ENCODE measurements at places on chromosomes 6 and 20.

DNA sequence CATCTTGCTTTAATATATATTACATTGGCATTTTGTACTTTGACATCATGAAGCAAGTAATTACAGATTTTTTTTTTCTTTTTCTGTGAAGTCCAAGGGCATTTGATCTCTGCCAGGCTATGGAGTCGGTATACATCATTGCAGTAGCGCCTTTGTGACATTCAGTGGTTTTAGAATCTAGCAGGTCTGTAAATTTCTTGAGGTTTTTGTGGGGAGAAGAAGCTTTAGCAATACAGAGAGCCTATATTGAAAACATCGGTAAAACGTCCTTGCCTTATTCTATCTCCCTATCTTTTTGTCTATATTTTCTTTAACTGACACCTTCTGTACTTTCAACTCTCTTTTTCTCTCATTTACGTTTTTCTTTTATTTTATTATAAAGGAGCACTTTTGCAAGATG lies 47.2 kb downstream of the DUSP22 start:
- DNase-seq, result no peak

DNA sequence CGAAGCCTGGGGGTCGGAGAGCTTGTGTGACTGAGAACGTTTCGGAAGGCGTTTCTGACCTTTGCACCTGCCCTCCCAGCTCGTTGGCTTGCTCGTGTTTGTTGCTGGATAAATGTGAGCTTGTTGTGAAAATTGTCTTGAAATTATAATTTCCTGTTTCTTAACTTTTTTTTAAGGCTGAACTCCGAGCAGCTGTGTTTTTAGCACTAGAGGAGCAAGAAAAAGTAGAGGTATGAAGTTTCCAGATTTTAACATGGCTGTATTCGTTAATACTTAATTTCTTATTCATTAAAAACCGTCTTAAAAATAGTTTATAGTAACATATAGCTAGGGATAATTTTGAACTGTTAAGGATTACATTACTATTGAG lies 672 bp downstream of the CEP43 start:
- no peak for DNase-seq

DNA sequence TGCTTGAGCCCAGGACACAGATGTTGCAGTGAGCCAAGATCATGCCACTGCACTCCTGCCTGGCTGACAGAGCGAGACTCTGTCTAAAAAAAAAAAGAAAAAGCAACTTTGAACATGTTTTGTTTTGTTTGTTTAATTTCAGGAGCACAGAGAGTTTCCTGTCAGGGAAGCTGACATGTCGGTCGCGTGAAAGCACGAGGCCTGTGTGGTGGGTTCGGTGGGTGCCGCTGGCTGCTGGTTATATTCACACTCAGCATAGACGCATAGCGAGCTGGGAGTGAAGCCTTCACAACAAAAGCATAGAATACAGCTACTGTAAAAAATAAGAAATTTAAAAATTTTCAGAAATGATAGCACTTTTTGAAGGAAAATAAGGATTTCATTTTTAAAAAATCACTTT lies 14.5 kb downstream of the MTG2 start:
- DNase-seq, result no peak

DNA sequence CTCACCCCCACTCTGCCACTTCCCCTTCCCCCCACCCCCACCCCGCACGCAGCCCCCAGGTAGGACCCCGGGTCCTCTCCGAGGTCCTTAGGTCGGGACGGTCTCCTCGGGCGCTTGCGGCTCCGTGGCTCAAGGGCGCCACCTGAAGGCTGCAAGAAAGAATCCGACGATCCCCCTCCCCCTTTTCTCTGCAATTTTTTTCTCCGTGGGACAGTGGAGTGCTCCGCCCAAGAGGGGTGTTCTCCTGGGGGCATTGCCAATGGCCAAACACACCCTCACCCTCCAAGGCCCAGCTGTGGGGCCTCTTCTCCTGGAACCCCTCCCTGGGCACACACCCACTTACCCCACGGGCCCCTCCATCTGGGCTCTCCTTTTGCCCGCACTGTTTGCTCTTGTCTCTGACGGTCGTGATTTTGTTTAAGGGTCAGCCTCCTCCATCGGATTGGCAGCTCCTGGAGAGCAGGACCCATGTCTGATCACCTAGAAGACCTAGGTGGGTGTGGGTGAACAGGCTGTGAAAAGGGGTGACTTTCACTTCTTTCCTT lies 1.1 kb upstream of the TMEM74B start:
- DNase-seq, result no peak

GRCh38 chr6:52407467-52407866 lies 12.7 kb upstream of the EFHC1 start:
- no peak for DNase-seq

DNA sequence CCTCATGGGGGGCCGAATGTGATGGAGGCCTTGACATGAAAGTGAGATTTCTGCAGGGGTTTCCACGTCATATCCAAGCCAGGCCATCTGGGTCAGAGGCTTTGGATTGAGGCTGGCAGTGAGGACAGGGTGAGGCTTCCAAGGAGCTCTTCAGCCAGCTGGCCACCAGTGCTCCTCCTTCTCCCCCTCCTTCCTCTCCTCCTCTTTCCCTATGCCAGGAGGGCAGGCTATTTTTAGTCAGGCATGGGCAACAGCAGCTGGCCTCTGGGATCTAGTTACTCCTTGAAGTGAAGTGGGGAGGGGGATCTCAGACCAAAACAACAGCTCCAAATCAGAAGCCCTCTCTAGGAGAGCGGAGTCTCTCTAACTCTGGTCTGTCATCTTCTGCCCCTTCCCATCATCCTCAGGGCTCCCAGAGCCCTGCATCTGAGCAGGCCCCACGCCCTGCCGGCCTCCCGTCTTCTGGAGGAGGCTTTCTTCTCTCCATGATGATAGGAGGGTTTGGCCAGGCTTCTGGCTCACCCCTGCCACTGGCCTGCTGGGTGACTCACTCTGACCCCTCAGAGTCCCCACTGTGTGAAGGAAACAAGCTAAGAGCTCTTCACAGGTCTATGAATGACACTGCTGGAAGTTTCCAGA lies 612 bp downstream of the TNNC2 start:
- DNase-seq, result no peak

GRCh38 chr20:34736106-34736735 lies 32.1 kb downstream of the TP53INP2 start:
- DNase-seq, result no peak

- no peak for DNase-seq
These were observed 129.5 kb upstream of the ARG1 start for GRCh38 chr6:131443514-131443913.

DNA sequence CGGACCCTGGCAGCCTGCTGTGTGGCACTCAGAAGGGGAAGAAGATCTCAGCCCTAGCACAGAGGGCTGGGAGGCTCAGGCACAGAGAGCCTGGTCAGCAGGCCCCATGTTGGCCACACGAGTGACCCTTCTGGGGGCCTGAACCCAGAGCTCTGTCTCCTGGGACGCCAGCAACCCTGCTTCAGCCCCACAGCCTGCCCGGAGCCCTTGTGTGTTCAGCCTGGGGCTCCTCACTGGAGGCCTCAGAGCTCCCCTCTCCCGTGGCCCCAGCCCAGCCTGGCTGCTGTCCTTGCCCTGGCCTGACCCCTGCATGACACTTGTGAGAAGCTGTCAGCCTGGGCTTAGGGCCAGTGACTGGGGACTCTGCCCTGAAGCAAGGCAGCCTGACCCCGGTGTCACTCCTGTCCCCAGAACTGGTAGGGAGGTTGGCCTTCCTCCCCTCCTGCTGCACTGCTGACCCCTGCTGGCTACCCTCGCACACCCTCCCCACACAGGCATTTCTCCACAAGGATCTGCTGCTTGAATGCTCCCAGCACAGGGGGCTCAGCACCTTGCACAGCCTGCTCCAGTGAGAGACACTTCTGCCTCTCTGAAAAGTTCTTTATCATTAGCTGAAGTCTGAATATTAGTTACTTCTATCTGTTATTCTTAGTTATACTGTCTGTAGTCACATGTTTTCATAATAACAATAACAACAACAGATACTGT lies 15.4 kb upstream of the IP6K3 start:
- DNase-seq, result peak; percentile 9

- no peak for DNase-seq
These were observed 81.1 kb upstream of the GPR6 start for GRCh38 chr6:109897025-109897424.

DNA sequence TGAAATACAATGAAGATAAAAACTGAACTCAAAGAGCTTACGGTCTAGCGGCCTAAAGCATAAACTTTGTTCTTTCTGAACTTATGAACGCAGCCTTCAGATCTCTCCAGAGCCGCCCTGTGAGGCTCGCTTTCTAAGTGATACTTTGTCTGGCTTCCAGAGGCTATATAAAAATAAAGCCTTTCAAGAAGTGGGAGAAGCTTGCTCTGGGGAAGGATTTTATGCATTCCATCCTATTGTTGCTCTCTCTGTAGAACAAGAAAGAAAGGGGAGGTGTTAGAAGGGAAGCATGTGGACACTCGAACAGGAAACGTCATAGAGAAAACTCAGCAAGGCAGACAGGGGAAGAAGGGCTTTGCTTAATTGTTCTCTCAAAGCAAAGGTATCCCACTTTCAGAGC lies 77.0 kb downstream of the TBX18 start:
- no peak for DNase-seq

GRCh38 chr6:48111143-48111506 lies at the start of gene PTCHD4:
Gene PTCHD4 (minus strand): TSS chr6:48111197. CDS start chr6:48068957, 42,240 bp downstream.
- no peak for DNase-seq

GRCh38 chr6:28393912-28394662 lies 5.5 kb downstream of the ZSCAN12 start:
- no peak for DNase-seq

- no peak for DNase-seq
These were observed 32.8 kb upstream of the SCGN start for GRCh38 chr6:25619217-25619616.

All from stimulated activated CD8-positive, alpha-beta memory T cell treated with anti-CD3 and anti-CD28 coated beads, Interleukin-15, amount 100 ng/mL, for 4 hours (primary cell).